ENCODE measurements at places on chromosomes 5 and 9.

DNA sequence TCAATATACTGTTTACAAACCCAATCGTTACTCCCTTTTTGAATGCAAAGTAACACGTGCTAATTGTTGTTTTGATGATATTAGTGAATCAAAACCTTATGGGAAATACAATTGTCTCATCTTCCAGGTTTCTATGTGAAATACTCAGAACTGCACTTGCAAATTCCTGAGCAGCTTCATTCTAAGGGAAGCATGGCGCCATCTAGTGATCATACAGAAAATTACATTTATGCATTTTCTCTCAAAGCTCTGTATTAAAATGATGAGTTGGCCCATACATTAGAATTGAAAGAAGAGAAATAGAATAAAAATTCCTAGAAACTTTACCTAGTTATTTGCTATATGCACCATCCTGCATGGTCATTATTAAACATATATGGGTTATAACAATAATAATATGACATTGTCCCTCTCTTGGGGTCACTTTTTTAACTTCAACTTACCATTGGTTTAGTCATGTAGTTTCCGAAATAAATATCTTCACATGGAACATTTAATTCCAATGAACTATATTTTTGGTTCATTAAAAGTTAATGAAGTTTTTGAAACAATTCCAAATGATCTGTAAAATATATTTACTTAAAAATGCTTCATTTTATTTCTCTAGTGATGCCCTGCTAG is 220.0 kb downstream of the PDE4D start:
- DNase-seq, result peak; percentile 48

DNA sequence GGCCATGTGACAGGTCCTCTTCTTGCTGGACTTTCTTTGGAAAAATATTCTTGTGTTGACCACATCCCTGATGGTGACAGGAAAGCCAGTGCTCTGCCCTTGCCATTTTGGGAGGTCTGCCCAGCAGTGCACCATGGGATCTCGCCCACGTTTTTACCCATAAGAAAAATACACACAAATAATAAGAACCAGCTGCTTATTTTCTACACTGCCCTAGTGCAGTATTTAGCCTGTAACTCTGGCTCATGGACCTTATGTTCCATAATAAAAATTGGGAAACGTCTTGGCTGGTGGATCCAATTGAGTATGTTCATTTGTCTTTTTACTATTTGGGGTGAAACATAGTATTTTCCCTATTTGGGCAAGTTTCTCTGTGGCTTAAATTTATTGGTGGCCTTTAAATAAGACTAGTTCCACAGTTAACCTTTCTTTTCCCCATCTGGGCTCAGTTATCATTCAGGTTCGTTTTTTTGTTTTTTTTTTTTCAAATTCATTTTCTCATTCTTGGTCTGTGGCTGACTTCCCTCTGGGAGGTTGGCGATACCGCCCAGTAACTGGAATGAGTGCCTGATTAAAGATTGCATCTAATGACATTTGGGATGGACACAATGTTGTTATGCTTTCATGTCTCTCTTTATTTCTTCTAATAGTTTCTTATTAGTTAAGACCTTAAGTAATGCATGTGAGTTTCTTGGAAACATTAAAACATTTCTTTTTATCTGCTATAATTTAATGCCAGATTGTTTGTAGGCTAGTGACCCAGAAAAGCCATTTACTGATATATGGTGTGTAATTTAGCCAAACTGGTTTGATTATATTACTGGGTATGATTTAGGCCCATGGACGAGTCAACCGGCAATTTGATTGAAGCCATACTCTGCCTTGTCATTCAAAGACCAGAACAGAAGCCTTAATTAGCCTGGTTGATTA is 163.7 kb downstream of the FGF10 start:
- no peak for DNase-seq

- DNase-seq, result no peak
Observed at GRCh38 chr5:142994218-142994617, 224.0 kb downstream of the ARHGAP26 start.

GRCh38 chr5:9104571-9105339 is 441.1 kb downstream of the SEMA5A start:
- DNase-seq, result no peak

GRCh38 chr5:135826221-135826525 is 8.3 kb upstream of the SLC25A48 start:
- no peak for DNase-seq

DNA sequence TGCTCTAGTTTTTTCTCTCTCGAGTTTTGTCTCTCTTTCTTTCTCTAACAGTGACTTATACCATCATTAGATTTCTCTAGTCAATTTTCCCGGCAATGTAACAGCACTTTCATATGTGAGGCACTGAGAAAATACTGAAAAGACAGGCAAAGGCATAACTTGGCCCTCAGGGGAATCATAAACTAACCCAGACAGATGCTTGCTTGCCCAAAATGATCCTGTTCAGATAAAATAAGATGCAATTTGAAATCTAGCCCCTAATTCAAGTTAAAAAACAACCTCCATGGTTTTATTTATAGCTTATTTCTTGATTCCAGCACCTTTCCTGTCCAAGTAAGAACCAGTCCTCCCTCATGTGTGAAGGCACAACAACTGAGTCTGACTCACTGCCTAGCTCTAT is 294.6 kb downstream of the GAS1 start:
- DNase-seq, result no peak

DNA sequence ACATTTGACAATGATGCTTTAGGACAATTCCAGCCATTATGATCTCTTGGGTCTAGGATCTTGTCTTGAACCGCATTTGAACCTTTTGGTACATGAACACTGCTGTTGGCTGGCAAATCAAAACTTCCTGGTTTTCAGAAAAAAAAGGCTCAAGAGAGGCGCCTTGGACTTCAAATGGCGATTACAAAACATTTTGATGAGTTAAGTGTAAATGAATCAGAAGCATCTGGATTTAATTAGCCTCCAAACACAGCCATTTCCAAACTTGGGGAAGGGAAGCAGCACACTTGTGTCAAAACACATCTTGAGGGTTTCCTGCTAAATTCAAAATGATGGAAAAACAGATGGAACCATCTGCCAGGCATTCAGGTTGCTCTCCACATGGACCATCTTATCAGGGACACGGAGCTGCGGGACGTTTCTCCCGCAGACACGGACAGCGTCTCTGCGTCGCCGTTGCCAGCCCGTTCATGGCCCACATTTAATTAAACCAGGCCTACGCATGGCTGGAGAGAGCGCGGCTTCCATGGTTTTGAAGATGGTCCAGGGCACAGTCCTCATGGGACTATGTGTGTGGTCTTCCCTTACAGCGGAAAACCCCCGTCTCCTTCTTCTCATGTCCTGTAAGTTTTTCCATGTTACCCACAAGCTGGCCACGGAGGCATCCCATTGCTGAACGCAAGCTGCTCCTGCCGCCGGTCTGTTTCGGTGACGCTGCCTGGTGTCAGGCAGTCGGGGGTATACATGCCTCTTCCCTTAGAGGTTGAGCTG is 55.8 kb upstream of the PTCH1 start:
- DNase-seq, result no peak

GRCh38 chr9:35954942-35955546 is 2.9 kb downstream of the OR2S2 start:
- peak; percentile 66 for DNase-seq

- DNase-seq, result no peak
Observed at GRCh38 chr5:38207343-38207742, 51.0 kb upstream of the EGFLAM start.

- DNase-seq, result no peak
Observed at GRCh38 chr5:56808211-56808610, 7.1 kb upstream of the MAP3K1 start.

All from RWPE1 (cell line).